ENCODE measurements at places on chromosomes 5 and 9.

- DNase-seq: no peak
These were observed 80.6 kb upstream of the LRRTM2 start for GRCh38 chr5:138955671-138956295.

DNA sequence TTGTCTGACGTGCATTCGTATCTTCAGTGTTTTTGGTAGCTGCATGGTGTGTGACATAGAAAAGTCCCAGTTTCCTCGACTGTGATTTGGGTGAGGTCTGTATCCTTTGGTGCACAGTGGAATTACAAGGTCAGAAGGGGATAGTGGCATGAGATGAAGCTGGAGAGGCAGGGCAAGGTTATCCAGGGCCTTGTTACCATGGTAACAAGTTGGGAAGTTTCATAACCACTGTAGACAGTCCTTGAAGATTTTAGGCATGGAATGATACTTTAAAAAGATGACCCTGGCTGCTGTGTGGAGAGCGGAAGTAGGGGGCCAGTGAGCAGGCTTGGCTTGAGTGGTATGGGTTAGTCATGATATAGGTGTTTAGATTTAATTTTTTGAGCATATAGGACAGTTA is 11.9 kb downstream of the EHMT1 start:
- DNase-seq: no peak

DNA sequence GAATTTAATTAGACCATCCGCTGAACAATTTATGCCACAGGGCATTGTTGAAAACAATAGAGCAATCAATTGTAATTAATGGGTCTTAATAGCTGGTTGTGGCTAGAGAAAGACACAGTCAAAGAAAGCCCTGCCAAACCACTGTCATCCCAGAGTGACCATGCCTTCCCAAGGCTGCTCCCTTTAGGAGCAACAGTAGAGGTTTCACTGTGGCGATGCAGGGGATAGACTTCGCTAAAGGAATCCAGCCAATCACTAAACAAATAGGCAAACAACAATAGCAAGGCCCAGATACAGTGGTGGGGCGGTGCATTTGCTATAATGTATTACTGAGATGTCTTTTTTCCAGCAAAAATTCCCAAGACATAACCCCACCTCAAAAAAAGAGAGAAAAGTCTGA is 87.8 kb upstream of the SLC27A6 start:
- DNase-seq: no peak

DNA sequence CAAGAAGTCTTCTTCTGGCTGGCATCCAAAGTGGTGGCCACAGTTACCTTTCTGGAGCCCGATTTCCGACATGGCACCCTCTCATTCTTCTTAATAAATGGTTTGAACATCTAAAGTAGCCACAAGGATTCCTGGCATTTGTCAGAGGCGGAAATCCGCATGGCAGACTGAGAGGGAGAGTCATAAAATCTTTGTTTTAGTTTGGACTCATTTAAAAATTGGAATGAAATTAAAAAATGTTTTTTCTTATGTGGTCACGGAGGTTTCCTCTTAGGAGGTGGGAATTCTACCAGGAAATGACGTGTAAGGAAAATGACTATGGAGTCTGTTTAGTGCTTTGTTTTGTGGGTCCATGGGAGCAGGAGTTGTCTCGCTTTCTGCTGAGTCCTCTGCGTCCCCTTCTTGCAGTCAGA is 133.0 kb upstream of the PTCH1 start:
- DNase-seq: no peak

- no peak for DNase-seq
These were observed 95.6 kb downstream of the MLLT3 start for GRCh38 chr9:20526500-20527319.

- no peak for DNase-seq
These were observed 81.4 kb downstream of the CD180 start for GRCh38 chr5:67115246-67115645.

- DNase-seq: peak; percentile 87
These were observed 2.6 kb upstream of the OLFML2A start for GRCh38 chr9:124774129-124774978.

GRCh38 chr5:139692679-139693308 is 44.6 kb downstream of the CXXC5 start:
- no peak for DNase-seq

GRCh38 chr5:98308231-98308630 is 465.2 kb upstream of the RGMB start:
- peak; percentile 18 for DNase-seq

GRCh38 chr5:151014680-151015343 is 5.6 kb upstream of the GPX3 start:
- DNase-seq: no peak

- peak; percentile 69 for DNase-seq
These were observed 5.6 kb upstream of the TBC1D13 start for GRCh38 chr9:128781187-128782070.

GRCh38 chr5:156218367-156219158 is 108.4 kb upstream of the SGCD start:
- DNase-seq: no peak

DNA sequence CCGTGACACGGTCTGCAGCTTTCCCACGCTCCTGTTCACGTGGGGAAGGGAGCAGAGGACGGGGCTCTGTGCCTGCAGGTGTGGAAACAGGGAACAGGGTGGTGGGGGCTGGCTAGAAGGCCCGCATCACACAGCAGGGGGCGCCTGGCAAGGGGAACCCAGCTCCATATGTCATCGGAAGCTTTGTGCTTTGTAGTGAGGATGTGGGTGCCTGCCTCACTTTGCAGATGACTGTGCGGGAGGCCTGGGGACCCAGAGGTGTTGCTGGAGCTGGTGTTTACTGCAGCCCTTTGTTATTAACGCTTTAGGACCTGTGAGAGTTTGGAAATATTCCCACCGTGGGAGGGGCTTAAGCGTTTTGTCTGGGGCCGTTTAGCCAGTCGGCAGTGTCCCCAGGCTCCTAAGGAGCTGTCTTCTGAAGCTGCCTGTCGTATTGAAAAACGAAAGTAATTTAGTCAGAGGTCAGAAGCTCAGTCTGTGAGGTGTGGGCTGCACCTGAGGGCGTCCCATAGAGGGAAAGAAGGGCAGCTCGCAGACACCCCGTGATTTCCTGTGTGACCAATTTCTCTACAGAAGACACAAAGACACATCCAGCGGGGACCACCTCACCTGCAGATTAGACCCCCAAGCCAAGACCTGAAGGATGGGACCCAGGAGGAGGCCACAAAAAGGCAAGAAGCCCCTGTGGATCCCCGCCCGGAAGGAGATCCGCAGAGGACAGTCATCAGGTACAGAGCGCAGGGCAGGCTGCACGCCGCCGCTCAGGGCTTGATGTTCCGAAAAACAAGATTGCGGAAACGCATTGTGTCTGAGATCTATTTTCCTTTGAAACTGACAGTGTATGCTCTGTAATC is 9.1 kb downstream of the MAN1B1 start:
- DNase-seq: peak; percentile 25

DNA sequence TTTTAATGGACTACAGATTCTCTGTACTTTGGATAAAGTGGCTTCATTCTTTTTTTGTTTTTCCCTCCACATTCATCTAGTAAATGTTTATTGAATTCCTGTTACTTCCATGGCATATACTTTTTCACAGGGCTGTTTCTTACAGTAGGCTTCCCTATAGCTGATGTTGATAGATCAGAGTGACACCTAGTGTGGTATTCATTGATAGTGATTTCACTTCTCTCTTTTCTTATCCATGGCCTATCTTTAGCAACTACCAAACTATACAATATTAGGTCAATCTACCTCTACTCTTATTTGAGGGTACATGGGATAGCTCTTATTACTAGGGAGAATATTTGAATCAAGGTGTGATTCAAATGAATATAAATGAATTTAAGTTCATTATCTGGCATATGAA is 35.8 kb downstream of the FSD1L start:
- DNase-seq: no peak

- no peak for DNase-seq
These were observed 399 bp upstream of the FBN2 start for GRCh38 chr5:128538250-128539037.

- no peak for DNase-seq
These were observed 135.4 kb upstream of the PRSS3 start for GRCh38 chr9:33659921-33660320.

DNA sequence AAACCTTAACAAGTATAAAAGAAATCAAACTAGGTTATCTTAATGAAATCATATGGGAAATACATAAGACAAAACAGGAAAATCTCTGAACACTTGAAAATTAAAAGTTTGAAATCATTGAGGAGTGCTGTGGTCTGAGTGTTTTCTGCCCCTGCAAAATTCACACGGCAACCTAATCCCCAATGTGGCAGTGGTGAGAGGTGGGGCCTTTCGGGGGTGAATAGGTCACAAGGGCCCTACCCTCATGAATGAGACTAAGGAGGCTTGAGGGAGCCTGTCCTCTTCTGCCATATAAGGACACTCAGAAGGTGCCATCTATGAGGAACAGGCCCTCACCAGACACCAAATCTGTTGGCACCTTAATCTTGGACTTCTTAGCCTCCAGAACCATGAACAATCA is 10.7 kb downstream of the CAMSAP1 start:
- no peak for DNase-seq

DNA sequence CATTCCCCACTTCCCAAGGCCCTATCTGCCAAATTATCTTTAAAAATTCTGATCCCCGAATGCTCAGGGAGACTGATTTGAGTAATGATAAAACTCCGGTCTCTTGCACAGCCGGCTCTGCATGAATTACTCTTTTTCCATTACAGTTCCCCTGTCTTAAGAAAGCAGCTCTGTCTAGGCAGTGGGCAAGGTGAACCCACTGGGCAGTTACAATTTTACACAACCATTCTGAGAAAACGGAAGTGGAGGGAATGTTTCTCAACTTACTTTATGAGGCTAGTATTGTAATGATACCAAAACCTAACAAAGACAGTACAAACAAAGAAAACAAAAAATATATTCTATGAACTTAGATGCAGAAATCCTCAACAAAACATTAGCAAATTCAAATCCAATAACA is 100.0 kb downstream of the MCTP1 start:
- DNase-seq: no peak

DNA sequence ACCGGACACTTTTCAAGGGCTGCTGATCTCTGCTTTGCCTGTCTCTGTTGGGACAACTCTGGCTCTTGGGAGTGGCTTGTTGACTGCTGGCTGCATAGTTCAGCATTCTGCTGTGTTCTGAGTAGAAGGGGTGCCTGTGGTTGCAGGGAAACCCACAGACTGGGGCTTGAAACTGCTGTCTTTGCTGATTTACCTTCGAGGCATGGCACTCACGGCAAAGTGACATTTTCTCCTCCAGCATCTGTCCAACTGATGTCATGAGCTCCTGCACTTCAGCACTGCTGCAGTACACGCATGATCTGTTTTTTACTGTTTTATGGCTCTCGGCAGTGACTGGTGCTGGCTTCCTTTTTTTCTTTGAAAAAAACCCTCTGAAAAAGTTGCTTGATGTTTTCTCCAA is 69.2 kb downstream of the SPATA31D1 start:
- DNase-seq: no peak

GRCh38 chr5:36199620-36200019 is 42.1 kb downstream of the NADK2 start:
- DNase-seq: no peak

DNA sequence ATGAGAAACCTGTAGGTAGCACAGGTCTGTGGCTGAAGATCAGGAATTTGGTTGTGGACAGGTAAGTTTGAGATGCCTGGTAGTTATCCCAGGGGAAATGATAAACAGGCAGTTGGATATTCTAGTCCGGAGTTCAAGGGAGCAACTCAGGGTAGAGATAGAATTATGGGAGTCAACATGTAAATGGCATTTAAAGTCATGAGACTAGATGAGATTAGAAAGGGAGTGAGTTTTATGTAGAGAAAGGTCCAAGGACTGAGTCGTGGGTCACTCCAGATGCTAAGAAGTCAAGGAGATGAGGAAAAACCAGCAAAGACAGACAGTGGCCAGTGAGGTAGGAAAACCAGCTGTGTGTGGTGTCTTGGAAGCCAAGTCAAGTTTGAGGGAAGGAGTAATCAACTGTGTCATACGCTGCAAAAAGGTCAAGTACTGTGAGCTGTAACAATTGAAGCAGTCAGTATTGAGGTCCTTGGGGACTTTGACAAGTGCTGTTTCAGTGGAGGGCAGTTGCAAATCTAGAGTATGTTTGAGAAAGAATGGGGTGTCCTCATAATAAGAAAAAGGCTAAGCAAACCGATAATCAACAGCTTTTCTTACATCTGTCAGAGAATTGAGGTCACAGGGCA is 18.2 kb downstream of the GNPDA1 start:
- DNase-seq: no peak

DNA sequence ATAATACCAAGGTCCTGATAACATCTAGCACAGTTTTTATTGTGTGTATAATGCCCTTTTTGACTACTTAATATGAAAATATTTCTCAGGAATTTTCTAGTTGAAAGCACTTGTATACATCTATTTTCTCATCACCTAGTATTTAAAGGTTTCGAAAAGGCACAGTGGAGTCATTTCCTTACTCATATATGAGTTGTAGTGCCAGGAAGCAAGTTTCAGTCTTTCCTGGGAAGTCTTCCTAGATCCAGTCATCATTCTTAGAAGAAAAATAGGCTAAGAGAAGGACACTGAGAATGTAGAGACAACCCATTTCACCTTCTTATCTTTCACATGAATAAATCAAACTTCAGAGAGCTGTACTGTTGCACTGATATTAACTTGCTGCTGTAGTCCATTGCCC is 70.2 kb downstream of the SLC25A46 start:
- no peak for DNase-seq

DNA sequence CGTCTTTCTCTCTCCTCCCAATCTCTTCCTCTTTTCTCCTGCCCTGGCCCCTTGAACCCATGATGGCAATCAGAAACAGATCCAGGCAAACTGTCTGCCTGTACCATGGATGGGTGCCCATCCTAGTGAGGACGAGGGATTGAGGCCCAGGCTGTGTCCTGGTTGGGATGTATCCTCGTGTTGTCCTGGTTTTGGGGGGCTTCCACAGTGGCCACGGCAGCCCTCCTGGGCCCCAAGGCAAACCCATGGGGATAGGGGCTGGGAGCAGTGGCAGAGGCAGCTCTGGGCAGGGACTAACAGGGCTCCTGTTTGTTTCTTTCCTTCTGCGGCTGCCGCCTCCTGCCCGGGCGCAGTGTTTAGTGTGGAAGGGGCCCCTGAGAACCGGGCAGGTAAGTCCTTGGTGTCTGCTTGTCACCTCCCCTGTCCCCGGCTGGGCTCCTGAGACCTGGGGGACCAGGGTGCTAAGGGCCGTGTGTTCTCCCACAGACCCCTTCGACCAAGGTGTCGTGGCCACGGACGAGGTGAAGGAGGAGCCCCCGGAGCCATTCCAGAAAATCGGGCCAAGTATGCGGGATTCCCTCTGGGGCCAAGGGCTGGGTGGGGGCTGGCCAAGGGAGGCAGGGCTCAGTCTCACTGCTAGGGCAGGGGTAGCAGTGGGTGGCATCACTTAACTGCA is 70.0 kb downstream of the AMBP start:
- DNase-seq: no peak
